Spleen (tissue), 13 donors: ENCODE measurements at places on chromosomes 5 and 9. TPM values are rescaled to one million over a fixed set of nuclear protein-coding genes. Genes with fewer than 3 reads are reported as not detected.

- peak; percentile 70 for DNase-seq
Measured at GRCh38 chr5:176881816-176882566, 17.2 kb downstream of the HK3 start.

- no peak for DNase-seq
Measured at GRCh38 chr9:110198357-110198756, 9.6 kb downstream of the C9orf152 start.

DNA sequence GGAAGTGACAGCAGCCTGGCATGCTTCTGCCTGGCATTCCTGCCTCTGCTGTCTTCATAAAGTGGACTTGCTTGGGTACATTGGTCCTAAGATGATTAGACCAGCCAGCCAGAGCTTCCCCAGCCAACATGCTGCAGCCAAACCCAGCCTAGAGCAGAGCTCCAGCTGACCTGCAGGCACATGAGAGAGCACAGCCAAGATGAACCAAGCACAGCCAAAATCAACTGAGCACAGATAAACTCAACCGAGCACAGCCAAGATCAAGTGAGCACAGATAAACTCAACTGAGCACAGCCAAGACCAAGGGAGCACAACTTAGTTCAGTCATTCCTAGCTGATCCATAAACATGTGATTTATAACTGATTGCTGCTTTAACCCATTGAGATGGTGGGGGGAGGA lies 266.5 kb downstream of the MSX2 start:
- no peak for DNase-seq

GRCh38 chr5:159923008-159923407 lies 6.7 kb downstream of the ADRA1B start:
- no peak for DNase-seq

- no peak for DNase-seq
Measured at GRCh38 chr5:95682891-95683290, at the start of gene SPATA9. Gene SPATA9, minus strand, starts transcription at chr5:95682991. Its CDS starts 137 bp downstream, at chr5:95682854.

- DNase-seq, result no peak
Measured at GRCh38 chr5:24433555-24433954, 211.2 kb downstream of the CDH10 start.

GRCh38 chr9:75906531-75906930 lies 16.1 kb downstream of the PCSK5 start:
- DNase-seq, result no peak

- DNase-seq, result no peak
Measured at GRCh38 chr5:54180630-54181031, 129.7 kb downstream of the ARL15 start.

DNA sequence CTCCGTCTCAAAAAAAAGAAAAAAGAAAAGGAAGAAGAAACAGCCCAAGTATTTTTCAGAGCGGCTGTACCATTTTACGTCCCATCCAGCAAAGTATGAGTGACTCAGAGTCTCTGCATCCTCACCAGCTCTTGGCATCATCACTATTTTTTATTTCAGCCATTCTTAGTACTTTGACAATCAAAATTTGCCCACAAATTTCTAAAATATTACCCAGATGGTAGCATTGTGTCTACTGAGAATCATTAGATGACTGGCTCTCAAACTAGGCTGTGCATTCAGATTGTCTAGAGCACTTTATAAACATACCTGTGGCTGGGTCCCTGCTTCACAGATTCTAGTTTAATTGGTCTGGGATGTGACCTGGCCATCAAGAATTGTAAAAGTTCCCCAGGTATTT lies 21.6 kb upstream of the MELK start:
- DNase-seq, result no peak

- DNase-seq, result no peak
Measured at GRCh38 chr5:78563621-78564020, 85.0 kb downstream of the LHFPL2 start.

DNA sequence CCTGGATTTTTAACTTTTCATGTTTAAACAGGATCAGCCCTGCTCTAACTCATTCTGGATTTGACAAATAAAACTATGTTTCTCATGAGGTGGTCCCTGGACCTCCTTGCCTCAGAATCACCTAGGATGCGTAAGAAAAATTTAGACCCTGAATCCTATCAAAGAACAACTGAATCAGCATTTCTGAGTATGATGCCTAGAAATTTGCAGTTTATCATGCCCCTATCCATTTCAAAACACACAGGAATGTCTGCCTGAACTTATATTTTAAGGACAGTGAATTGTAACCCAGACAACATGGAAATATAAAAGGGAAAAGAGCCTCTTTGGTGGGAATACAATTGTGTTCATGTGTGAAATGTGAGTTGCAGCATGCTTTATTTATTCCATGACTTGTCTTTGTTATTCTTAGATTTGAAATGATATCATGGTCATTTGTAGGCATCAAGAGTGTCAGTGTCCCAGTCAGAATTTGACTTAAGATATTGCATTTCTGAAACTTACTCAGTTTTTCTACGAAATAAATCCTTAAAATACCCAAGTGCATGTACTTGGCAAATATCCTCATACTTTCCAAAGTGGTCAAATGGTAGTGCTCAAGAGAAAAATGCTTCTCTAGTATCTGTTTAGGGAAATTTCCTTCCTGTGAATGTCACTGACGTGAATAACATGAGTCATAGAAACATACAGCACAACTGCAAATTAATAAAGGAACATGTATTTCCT lies 144.3 kb downstream of the GIN1 start:
- no peak for DNase-seq

GRCh38 chr9:119968836-119969707 lies 599.8 kb upstream of the BRINP1 start:
- peak; percentile 90 for DNase-seq

DNA sequence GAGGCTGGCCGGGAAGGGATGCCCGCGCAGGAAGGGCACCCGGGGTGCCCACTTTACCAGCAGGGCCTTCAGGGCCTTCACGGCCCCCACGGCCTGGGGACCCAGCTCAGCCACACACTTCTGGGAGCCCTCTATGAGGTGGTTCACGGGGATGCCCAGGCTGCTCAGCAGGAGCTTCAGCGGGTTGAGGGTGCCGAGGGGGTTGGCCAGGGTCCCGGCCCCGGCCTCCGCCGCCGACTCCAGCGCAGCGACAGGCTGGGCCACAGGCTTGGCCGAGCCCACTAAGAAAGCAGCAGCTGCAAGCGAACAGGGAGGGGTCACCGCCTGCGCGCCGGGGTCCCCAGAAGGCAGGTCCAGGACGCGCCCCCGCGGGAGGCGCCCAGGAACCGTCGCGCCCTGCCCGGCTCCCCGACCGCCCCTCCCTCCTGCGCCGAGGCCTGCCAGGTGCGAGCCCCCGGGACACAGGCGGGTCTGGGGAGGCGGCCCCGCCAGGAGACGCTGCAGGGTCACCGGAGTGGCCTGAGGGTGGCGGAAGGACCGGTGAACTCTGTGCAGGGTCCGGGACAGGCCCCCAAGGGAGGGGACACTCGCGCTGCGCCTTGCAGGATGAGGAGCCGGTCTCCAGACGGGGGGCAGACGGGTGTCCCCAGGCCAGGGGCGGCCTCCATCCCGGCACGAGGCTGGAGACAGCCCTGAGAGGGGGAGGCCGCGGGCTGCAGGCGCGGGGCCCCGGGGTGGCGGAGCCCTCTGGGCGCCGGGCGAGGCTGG lies 572 bp downstream of the SCGB3A1 start:
- peak; percentile 75 for DNase-seq

DNA sequence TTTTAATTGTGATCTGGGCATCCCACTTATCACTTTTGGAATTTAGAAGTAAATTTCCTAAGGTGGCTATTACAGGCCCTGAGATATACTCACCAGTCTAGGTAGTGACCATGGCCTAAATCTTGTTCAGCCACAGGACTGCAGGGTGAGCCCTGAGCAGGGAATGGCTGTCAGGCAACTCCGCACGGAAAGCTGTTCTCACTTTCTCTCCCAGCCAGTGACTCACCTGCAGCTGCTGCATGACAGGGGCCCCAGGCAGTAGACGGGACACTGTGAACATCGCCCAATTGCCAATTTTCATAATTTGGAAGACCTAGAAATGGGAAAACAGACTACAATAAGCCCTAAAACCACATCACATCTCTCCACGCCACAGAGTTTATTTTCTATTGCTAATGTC lies 69.6 kb upstream of the TAF1L start:
- no peak for DNase-seq

- DNase-seq, result no peak
Measured at GRCh38 chr5:6434731-6435130, 13.9 kb upstream of the UBE2QL1 start.

DNA sequence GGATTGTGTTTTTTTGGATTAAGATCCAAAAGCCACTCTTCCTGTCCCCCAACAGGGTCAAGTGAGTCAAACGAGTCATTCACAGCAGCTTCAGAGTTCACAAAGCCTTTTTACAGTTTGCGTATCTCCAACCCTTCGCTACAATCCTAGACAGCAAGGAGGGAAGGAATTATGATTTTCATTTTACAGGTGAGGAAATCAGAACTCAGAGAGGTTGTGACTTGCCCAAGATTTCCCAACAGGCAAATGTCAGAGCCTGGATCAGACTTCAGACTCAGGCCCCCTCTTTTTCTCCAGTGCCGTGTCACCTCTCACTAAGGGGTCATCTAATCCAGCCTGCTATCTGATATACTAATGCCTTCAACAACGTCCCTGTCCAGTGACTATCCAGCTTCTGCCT lies 72.1 kb upstream of the XPA start:
- DNase-seq, result no peak

DNA sequence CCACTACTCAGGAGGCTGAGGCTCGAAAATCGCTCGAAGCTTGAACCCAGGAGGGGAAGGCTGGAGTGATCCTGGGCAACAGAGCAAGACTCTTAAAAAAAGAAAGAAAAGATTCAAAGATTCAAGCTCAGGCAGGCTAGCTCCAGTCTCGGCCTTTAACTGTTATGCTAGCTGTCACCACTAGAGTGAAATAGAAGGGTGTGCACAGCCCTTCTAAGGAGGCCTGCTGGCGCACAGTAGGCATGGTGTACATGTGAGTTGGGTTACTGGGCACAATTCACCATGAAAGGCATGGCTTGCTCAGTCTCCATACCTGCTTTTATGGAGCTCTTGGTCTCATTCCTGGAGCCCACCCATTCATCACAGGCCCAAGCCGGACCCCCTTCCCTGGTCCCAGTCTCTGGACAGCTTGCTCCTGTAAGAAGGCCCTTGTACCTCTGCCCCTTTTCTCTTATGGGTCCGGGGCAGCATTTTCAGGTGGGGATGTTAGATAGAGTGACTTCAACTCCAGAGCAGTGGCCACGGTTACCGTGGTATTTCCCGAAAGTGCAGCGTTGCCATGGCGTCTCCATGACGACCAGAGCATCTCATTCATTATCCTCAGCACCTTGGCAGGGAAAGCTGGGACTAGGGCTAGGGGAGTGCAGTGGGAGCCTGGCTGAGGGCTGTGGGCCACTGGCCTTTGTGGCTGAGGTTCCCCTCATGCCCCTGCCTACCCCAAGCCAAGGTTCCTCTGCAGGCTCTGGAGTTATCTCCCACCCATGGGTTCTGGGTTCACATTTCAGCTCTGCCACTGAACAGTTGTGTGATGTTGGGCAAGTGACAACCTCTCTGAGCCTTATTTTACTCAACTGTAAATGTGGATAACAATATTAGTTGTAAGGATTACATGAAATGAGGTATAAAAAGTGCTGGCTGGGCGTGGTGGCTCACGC lies 5.7 kb downstream of the NDST1 start:
- no peak for DNase-seq

Gene KCNT1
- 31.6 TPM for total RNA-seq

Gene CER1
- total RNA-seq, result not detected

Gene GPR21
- total RNA-seq, result 3.6 TPM

Gene SERF1A
- total RNA-seq, result 10.5 TPM

Gene IFNA4
- not detected for total RNA-seq
